ENCODE measurements at places on chromosomes 5 and 9. TPM values are rescaled to one million over a fixed set of nuclear protein-coding genes. Genes with fewer than 3 reads are reported as not detected.

DNA sequence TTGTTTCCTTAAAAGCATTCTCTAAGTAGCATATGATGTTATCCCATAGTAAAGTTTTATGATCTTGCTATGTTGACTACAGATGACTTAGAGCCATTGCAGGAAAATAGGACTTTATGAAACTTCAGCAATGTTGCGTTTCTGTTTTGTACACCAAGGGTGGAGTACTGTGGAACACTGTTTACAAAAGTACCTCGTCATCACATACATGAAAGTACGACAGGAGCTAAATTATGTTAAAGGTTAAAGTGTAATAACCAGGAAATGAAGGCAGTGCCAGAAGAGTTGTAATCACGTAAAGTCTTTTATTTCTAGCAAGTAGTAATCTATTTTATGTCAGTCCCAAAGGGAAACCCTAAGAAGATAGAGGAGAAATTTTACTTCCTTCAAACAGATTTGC lies 50.9 kb downstream of the C9orf85 start:
- DNase-seq: no peak

DNA sequence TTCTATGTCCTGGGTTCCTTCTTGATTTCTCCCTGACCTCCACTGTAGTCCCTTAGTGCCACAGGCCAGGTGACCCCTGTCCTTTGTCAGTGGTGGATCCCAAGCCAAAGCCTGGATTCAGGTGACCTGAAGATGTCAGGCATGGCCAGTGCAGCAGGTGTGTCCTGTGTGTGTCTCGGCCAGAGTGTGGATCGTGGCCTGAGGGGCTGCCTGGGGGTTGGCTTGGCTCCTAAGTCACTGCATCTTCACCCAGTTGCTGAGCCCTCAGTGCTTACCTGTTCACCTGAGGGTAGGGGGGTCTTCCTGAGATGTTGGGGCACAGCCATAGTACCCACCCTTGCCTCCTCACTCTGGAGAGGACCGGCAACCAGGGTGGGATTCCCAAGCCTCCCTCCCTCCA lies 61.8 kb upstream of the PITX1 start:
- DNase-seq: no peak

C6 gene
- 2.0 TPM for total RNA-seq

ANKRD31 gene
- 1.2 TPM for total RNA-seq

DNA sequence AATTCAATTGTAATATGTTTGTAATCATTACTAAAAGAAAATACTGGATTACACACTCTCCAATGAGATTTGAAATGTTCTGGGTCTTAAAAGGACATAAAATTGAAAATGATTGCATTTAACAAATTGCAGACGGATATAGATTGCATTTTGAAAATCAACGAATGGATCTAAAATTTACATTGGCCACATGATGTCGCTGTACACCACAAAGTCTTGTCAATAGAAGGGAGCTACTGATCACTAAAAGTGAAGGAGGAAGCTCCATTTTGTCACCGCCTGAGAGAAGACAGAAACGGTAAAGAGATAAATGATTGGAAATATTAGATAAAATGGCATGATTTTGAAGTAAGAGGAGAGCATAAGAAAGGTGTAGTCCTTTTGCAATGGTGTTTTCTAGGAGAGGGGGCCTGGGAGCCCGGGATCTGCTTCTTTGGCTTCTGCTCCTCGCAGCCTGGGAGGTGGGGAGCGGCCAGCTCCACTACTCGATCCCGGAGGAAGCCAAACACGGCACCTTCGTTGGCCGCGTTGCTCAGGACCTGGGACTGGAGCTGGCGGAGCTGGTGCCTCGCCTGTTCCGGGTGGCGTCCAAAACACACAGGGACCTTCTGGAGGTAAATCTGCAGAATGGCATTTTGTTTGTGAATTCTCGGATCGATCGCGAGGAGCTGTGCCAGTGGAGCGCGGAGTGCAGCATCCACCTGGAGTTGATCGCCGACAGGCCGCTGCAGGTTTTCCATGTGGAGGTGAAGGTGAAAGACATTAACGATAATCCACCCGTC lies at the start of gene PCDHA1:
PCDHA1 (plus strand) TSS at position 236 of the 782 bp plus-strand sequence.
- no peak for DNase-seq

DNA sequence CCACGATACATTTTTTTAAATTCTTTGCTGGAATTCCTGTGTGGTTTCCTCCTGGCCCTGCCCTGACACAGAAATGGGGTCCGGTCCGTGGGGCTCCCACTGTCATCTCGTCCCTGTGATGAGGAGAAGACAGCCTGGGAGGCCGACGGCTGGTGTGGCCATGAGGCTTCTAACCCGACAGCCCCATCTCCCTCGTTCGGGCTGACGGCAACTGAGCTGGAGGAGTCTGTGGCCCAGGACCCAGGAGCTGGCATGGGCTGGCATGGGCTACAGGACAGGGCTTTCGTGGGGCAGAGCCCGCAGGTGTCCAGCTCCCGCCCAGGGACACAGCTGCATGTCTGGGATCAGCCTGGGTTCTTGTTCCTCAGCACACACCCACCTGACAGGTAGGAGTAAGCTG lies 13.8 kb downstream of the LCN9 start:
- DNase-seq: no peak

Measured in vagina (tissue), 2 donors.